ENCODE measurements at places on chromosomes 6 and 20.

DNA sequence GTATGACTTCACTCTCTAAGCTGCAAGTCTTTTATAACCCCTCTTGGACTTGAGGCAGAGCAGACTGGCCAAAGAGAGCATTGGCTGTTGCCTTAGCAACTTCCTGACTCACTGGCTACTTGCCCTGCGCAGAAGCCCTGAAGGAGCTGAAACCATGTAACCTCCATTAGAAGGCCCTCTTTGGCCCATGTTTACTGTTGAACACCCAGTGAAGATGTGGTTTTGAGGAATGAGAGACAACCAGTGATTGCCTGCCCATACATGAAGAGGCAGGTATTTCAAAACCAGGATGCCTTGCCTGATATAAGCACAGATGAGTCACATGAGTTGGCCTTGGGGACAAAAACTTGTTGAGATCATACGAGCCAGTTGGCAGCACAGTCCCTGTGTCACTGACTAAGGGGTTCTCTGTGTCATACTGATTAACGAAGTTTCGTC is 182.5 kb downstream of the EDN1 start:
- H3K4me1 ChIP-seq: no peaks in the 10 kb centered on the region
- no peak for DNase-seq
- H3K36me3 ChIP-seq: no peaks in the 10 kb centered on the region
- no peak overlapping the region for H3K4me3 ChIP-seq
- no peaks in the 10 kb centered on the region for H3K27me3 ChIP-seq

DNA sequence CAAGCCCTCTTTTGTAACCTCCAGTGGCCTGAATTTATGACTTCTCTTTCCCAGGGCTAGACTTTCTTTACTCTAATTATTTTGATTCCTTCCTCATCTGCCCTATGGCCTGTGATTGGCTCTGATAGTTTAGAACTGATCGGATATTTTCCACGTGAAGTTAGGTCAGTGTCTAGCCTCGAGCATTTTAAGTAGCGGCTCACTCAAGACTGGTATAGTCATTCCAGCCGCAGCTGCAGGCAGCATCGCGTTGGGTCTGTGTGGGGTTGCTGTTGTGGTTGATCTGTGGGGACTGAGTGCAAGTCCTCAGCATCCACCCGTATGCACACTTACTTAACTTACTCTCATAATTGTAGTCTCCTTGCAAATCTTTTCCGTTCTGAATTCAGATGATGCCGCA is 105.7 kb downstream of the SMOC2 start:
- no peaks in the 10 kb centered on the region for H3K4me1 ChIP-seq
- H3K27ac ChIP-seq: no peak overlapping the region
- no peak for DNase-seq
- no peaks in the 10 kb centered on the region for H3K27me3 ChIP-seq
- H3K4me3 ChIP-seq: no peak overlapping the region

DNA sequence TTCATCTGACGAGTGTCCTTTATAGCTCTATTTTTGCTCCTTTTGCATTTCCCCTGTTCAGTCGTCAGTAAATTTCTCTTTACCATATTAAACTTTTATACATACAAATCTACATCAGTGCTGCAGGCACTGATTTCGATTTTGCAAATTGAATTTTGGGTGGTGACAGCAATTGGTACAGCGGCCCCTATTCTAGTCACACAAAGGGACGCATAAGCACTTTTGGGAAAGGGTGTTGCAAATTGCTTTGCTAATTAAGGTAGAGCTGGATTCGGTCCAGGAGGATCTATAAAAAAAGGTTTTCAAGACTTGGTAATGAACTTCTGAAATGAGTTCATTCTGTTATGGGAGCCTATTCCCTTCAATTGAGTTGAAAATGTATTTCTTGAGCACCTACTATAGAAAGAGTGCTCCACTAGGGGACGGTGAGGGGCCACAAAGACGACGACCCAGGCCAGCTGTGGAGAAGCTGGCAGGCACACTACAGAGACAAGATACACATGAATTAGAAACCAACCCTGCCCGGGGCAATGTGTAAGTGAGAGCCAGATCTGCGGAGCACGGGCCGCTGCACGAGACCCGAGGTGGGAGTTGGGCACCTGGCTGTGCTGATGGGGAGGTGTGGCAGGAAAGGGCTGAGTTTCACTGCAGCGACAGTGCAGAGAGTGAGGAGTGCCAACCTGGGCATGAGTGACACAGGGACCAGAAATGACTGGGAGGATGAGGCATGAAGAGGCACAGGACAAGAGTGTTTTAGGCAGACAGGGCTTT is 5.4 kb downstream of the UQCC2 start:
- H3K27me3 ChIP-seq: no peaks in the 10 kb centered on the region
- no peak for DNase-seq
- H3K36me3 ChIP-seq: peaks cover 60% of the 10 kb centered on the region
- H3K4me1 ChIP-seq: peaks cover 31% of the 10 kb centered on the region

GRCh38 chr6:122665929-122666328 is 55.7 kb downstream of the PKIB start:
- H3K4me1 ChIP-seq: no peaks in the 10 kb centered on the region
- H3K27me3 ChIP-seq: no peaks in the 10 kb centered on the region
- H3K36me3 ChIP-seq: no peaks in the 10 kb centered on the region
- H3K4me3 ChIP-seq: no peak overlapping the region
- DNase-seq: no peak
- H3K27ac ChIP-seq: no peak overlapping the region

DNA sequence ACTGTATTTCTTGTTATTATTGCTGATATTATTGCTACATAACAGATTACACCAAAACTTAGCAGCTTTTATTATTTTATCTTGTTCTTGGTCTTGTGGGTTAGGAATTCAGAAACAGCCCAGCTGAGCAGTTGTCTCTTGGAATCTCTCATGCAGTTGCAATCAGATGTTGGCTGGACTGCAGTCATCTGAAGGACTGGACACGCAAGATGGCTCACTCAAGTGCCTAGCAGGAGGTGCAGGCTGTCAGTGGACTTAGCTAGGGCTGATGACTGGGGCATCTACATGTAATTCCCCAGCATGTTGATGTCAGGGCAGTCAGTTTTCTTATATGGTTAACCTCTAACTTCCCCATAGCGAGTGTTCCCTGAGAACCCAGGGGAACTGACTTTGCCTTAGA is 128.6 kb upstream of the PLCB4 start:
- H3K4me1 ChIP-seq: no peaks in the 10 kb centered on the region
- H3K27ac ChIP-seq: no peak overlapping the region
- H3K4me3 ChIP-seq: no peak overlapping the region
- DNase-seq: no peak
- H3K36me3 ChIP-seq: no peaks in the 10 kb centered on the region

GRCh38 chr20:10322073-10323012 is 103.7 kb downstream of the SNAP25 start:
- H3K36me3 ChIP-seq: no peaks in the 10 kb centered on the region
- peaks cover 8% of the 10 kb centered on the region for H3K27me3 ChIP-seq
- no peak overlapping the region for H3K4me3 ChIP-seq
- H3K4me1 ChIP-seq: peaks cover 14% of the 10 kb centered on the region
- H3K27ac ChIP-seq: no peak overlapping the region
- no peak for DNase-seq

GRCh38 chr6:166637812-166638572 is 10.9 kb upstream of the RPS6KA2 start:
- H3K4me1 ChIP-seq: peaks cover 2% of the 10 kb centered on the region
- no peaks in the 10 kb centered on the region for H3K36me3 ChIP-seq
- H3K27ac ChIP-seq: no peak overlapping the region

DNA sequence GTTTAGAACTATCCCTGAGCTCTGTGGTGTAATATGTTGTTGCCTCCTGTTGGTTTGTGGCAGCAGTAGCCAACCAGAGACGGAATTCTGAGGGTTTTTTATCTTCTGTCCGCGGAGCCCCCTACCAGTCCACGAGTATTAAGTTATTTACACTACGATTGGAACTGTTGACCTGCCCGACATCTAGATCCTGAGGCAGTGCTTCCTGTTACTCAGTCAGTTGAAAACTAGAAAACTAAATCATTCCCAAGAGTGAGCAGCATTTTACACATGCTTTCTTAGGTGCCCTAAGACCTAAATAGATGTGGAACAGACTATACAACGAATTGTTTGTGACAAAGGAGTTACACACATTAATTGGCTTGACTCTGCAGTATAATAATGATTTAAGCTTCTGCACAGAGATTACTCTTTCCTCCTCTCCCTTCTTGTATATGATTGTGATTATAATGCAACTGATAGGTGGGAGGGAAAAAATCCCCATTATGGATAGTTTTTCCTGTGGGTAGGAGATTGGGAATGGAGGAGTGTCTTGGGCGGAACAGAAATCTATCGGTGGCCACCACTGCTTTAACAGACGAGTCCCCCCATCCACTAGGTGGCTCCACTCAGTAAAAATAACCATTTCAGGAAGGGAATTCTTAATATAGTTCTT is 1.7 kb downstream of the LOC128125822 start:
- H3K4me1 ChIP-seq: peaks cover 33% of the 10 kb centered on the region
- H3K4me3 ChIP-seq: peak overlapping the region; percentile 97
- peak; percentile 15 for DNase-seq
- H3K36me3 ChIP-seq: peaks cover 34% of the 10 kb centered on the region
- no peaks in the 10 kb centered on the region for H3K27me3 ChIP-seq

GRCh38 chr20:37251825-37252477 is 9.7 kb downstream of the GHRH start:
- no peak for DNase-seq
- H3K27me3 ChIP-seq: peaks cover 4% of the 10 kb centered on the region
- H3K4me3 ChIP-seq: no peak overlapping the region
- no peaks in the 10 kb centered on the region for H3K4me1 ChIP-seq
- H3K36me3 ChIP-seq: no peaks in the 10 kb centered on the region

GRCh38 chr6:51301962-51302361 is 483.3 kb downstream of the TFAP2B start:
- no peaks in the 10 kb centered on the region for H3K36me3 ChIP-seq
- no peak for DNase-seq
- H3K4me3 ChIP-seq: no peak overlapping the region
- H3K4me1 ChIP-seq: no peaks in the 10 kb centered on the region

GRCh38 chr6:141744194-141744925 is 388.4 kb upstream of the GJE1 start:
- H3K4me1 ChIP-seq: no peaks in the 10 kb centered on the region
- DNase-seq: no peak
- H3K36me3 ChIP-seq: no peaks in the 10 kb centered on the region
- no peak overlapping the region for H3K27ac ChIP-seq

GRCh38 chr20:50267041-50267865 is 76.6 kb downstream of the CEBPB start:
- H3K4me3 ChIP-seq: no peak overlapping the region
- H3K27me3 ChIP-seq: peaks cover 10% of the 10 kb centered on the region
- peaks cover 8% of the 10 kb centered on the region for H3K4me1 ChIP-seq
- no peak for DNase-seq
